Naive thymus-derived CD8-positive, alpha-beta T cell (primary cell): ENCODE measurements at places on chromosomes 6 and 20.

DNA sequence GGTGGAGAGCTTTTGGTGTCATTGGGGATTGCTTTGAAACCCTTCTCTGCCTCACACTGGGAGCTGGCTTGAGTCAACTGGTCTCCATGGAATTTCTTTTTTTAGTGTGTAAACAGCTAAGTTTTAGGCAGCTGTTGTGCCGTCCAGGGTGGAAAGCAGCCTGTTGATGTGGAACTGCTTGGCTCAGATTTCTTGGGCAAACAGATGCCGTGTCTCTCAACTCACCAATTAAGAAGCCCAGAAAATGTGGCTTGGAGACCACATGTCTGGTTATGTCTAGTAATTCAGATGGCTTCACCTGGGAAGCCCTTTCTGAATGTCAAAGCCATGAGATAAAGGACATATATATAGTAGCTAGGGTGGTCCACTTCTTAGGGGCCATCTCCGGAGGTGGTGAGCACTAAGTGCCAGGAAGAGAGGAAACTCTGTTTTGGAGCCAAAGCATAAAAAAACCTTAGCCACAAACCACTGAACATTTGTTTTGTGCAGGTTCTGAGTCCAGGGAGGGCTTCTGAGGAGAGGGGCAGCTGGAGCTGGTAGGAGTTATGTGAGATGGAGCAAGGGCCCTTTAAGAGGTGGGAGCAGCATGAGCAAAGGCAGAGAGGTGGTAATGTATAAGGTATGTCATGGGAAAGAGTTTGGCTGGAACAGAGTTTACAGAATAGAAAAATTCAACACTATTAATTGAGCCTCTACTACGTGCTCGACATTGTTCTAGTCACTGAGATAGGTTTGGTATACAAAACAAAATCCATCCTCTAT is 31.2 kb downstream of the SRSF3 start:
- no peak for DNase-seq

DNA sequence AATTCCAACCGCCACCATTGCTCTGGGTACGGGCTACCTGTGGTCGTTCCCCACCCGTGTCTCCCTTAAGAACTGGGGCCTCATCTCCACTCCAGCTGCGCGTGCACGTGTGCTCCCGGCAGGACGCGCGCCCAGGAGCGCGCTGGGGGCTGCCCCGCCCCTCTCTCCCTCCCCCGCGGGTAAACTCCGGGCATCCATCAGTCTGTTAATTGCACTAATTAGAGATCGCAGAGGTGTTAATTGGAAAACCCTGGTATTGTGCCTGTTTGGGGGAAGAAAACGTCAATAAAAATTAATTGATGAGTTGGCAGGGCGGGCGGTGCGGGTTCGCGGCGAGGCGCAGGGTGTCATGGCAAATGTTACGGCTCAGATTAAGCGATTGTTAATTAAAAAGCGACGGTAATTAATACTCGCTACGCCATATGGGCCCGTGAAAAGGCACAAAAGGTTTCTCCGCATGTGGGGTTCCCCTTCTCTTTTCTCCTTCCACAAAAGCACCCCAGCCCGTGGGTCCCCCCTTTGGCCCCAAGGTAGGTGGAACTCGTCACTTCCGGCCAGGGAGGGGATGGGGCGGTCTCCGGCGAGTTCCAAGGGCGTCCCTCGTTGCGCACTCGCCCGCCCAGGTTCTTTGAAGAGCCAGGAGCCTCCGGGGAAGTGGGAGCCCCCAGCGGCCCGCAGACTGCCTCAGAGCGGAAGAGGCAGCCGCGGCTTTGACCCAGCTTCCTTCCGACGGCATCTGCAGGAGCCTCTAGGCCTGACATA is 14.4 kb downstream of the FOXP4 start:
- peak; percentile 94 for DNase-seq

DNA sequence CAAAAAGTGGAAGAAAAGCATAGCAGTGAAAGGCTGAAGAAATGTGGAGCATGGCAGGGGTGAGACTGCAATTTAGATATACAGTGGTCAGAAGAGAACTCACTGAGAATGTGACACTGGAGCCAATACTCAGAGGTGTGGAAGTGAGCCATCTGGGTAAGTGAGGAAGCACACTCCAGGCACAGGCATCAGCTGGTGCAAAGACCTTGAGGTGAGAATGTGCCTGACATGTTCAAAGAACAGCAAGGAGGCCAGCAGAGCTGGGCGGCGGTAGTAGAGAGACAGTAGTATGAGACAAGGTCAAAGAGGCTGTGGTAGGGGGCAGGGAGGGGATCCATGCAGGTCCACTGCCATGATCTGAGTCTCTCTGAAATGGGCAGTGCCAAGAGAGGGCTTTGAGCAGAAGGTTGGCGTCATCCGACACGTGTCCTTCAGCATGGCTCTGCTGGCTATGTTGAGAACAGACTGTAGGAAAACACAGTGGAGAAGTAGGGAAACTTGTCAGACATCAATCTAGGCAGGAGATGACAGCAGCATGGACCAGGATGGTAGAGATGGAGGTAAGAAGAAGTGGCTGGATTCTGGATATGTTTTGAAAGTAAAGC is 84.4 kb downstream of the PLCG1 start:
- no peak for DNase-seq

DNA sequence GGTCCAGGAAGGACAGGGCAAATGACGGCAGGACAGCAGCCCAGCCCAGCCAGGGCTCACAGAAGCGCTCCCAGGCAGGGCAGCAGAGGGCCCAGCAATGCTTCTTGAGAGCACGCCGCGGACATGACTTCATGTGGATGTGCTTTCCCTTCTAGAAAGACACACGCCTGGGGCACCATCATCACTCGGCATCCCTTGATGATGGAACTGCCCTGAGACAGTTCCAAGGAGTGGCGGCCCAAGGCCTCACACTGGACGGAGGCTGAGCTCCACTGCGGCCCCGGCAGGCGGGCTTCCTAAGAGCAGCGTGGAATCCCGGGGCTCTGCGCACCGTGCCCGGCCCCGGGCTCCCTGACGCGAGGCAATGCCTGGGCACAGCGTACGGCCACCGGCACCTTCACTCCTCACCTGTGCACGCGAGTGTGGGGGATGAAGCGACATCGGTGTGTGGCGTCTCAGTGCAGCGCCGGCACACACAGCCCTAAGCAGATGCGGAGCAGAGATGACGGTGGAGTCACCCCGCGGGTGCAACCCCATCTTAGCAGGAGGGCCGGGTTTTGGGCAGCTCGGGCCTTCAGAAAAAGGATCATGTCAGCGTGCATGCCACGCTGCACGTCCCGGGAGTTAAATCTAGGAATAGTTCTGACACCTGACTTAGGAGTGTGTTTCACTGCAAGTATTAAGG is 86.6 kb downstream of the THBS2 start:
- no peak for DNase-seq

DNA sequence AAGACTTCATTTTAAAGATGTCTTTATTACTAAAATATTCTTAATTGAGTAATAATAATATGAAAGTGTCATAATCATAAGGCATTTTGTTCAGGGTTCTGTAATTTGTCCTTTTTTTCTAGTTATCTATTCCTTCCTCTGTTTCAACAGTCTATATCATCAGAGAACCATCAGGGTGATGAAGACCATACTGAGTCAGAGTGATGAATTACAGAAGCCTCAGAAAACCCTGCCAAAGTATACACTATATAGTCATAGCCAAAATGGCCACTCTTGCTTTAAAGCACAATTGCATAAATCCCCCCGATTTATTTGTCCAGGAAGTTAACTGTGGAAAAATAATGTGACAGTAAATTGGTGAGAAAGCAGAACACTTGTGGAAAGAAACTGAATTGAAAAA is 735.0 kb downstream of the EPHA7 start:
- no peak for DNase-seq

GRCh38 chr6:159180001-159180400 is 10.8 kb downstream of the FNDC1 start:
- DNase-seq, result no peak

DNA sequence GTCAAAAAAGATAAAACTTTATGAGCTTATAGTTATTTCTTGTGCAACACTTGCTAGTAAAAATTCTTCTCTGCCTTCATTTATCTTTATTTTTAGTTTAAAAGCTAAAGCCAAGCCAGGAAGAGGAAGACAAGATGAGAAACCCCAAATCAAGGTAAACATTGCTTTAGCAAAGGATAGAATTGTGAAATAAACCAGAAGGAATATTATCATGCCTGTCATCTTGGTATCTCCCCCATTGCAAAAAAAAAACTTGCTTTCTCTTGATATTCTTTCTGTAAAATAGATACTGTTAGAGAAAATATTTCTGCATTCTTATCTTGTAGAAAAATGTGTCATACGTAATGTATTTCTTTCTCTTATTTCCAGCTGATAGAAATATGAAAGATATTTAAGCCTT is 432.8 kb downstream of the GJA1 start:
- no peak for DNase-seq

DNA sequence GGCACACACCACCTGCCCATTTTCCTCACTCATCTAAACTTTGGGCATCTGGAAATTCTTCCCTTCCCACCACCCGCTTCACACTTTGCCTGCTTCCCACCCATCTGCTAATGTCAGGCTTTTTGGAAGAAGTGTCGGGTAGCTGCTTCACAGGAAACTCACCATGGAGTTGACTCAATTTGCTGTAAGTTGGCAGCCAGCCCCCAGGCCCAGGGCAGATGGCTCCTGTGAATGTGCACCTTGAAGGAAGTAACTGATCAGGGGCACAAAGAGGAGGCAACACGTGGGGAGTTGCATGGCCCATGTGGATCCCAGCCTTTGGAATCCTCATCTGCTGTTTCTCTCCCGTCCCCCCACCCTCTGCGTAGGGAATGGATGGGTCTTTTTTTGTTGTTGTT is 87.3 kb downstream of the PPP1R14C start:
- DNase-seq, result no peak

- no peak for DNase-seq
These were observed 244.2 kb downstream of the CBLN4 start for GRCh38 chr20:55761100-55761499.

DNA sequence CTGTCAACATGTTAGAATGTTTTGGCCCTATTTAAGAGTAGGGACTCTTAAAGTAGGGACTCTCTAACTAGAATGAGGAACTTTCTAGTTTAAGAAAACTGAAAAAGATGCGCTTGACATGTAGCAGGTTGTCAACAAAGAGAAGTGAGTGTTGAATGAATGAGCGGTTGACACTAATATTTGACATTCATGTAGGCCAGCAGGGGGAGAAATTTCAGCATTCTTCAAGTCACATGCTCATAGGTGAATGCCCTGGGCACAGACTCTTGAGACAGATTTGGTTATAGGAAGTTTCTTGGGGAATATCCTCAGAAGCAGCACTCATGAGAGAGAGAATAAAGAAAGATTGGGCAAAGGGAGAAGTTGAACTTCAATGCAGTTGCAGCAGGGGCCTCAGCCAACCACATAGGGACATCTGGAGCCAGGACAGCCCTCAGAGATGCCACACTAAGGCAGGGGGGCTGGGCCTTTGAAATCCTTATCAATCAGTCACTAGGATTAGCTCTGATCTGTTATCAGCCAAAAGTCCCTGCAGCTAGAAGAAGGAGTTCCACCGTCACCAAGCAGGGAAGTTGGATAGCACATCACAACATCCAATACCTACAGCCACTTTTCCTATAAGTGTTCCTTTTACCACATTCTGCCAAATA is 145.1 kb upstream of the FKBP1C start:
- no peak for DNase-seq

GRCh38 chr6:15994814-15995459 is 133.9 kb upstream of the MYLIP start:
- DNase-seq, result no peak
